ENCODE measurements at places on chromosomes 11 and 22.

DNA sequence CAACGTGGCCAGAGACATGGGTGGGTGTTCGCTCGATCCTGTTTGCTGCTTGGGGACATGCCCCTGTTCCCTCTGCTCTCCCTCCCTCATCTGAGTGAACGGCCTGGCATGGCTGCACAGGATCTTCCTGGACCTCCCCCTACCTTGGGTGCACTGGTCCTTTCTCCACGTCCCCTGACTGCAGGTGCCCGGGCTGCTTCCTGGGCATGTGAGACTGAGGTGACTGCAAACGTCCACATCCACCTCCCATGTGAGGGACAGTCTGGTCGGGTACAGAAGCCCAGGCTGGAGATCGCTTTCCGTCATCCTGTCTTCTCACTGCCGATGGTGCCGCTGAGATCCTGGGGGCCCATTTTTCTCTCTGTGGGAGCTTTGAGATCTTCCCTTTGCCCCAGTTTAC is 11.8 kb downstream of the SULT4A1 start:
- DNase-seq: no peak

DNA sequence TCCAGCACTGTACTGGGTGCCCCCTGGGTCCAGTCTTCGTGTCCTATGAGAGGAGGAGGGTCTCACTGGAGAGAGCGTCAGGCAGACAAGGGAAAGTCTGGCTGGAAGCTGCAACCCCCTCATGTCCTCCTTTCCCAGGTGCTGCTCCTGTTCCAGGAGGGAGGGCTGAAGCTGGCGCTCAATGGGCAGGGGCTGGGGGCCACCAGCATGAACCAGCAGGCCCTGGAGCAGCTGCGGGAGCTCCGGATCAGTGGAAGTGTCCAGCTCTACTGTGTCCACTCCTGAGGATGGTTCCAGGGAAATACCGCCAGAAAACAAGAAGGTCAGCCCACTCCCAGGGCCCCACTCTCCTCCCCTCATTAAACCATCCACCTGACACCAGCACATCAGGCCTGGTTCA is 10.2 kb downstream of the LGALS12 start:
- no peak for DNase-seq

DNA sequence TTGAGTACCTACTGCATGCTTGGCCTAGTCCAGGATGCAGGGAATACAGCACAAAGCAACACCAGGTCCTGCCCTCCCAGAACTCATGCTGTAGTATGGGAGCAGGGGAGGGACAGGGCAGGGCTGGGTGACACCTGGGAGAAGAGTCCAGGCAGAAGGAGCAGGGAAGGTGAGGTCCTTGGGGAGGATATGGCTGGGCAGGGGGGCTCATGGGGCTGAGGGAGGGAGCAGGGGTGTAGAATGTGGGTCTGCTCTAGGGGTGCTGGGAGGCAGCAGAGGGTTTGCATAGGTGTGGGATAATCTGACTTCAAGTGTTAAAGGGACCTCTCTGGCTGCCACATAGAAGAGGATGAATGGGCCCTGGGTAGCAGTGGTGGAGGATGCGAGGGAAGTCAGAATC is 4.8 kb downstream of the TOP3B start:
- no peak for DNase-seq

DNA sequence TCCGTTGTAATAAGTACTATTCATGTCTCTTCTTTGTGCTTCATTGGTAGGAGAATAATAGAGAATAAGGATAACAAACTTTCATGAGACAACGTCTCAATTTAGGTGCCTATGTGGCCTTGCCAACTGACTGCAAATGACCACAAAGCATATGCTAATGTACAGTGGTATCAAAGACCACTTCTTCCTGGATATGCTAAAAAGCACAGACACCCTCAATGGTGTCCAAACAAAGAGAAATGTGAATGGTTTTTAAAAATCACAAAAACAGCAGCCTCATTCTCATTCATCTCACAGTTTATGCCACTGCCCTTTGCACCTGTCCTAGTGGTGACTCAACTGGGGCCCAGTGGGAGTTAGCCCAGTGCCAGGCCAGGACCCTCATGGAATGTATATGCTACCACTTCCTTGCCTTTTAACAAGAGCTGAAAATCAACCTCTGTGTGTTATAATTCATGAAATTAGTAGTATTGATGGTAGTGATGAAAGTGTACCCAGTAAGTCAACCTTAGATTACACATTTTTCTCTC is 65.2 kb upstream of the MTMR2 start:
- DNase-seq: no peak

GRCh38 chr11:44883277-44883676 is 67.4 kb downstream of the TP53I11 start:
- DNase-seq: no peak

Data from kidney tubule cell (primary cell).